ENCODE measurements at places on chromosomes 13 and 19. TPM values are rescaled to one million over a fixed set of nuclear protein-coding genes. Genes with fewer than 3 reads are reported as not detected.

AXL gene
- 97.4 TPM for total RNA-seq

GPR180 gene
- total RNA-seq: 3.6 TPM

AMER2 gene
- total RNA-seq: not detected

IZUMO1 gene
- not detected for total RNA-seq

C19orf85 gene
- total RNA-seq: not detected
